ENCODE measurements at places on chromosomes 13 and 19. TPM values are rescaled to one million over a fixed set of nuclear protein-coding genes. Genes with fewer than 3 reads are reported as not detected.

B3GNT3 gene
- polyA plus RNA-seq: 3.0 TPM

- no peaks in the 10 kb centered on the region for H3K27me3 ChIP-seq
- no peaks in the 10 kb centered on the region for H3K4me1 ChIP-seq
- no peak overlapping the region for H3K4me3 ChIP-seq
- H3K36me3 ChIP-seq: no peaks in the 10 kb centered on the region
- no peak overlapping the region for H3K27ac ChIP-seq
- no peak for DNase-seq
Observed at GRCh38 chr19:42474743-42475142, 32.0 kb upstream of the CXCL17 start.

GRCh38 chr19:30692879-30693503 is 320.8 kb downstream of the ZNF536 start:
- H3K4me1 ChIP-seq: peaks cover 9% of the 10 kb centered on the region
- H3K4me3 ChIP-seq: no peak overlapping the region
- no peak overlapping the region for H3K27ac ChIP-seq
- H3K27me3 ChIP-seq: peaks cover 4% of the 10 kb centered on the region

- H3K27ac ChIP-seq: peak overlapping the region; percentile 5
- DNase-seq: no peak
- peaks cover 3% of the 10 kb centered on the region for H3K36me3 ChIP-seq
- no peaks in the 10 kb centered on the region for H3K27me3 ChIP-seq
Observed at GRCh38 chr13:19981685-19982238, 23.2 kb downstream of the ZMYM2 start.

- peaks cover 4% of the 10 kb centered on the region for H3K4me1 ChIP-seq
- H3K27me3 ChIP-seq: no peaks in the 10 kb centered on the region
- DNase-seq: no peak
- peaks cover 5% of the 10 kb centered on the region for H3K36me3 ChIP-seq
- H3K4me3 ChIP-seq: no peak overlapping the region
- peak overlapping the region; percentile 88 for H3K27ac ChIP-seq
Observed at GRCh38 chr19:38733493-38734175, 10.6 kb downstream of the CAPN12 start.

- H3K4me3 ChIP-seq: no peak overlapping the region
- peak overlapping the region; percentile 96 for H3K27ac ChIP-seq
- no peaks in the 10 kb centered on the region for H3K36me3 ChIP-seq
Observed at GRCh38 chr19:18293642-18294466, 12.4 kb upstream of the JUND start.

DNA sequence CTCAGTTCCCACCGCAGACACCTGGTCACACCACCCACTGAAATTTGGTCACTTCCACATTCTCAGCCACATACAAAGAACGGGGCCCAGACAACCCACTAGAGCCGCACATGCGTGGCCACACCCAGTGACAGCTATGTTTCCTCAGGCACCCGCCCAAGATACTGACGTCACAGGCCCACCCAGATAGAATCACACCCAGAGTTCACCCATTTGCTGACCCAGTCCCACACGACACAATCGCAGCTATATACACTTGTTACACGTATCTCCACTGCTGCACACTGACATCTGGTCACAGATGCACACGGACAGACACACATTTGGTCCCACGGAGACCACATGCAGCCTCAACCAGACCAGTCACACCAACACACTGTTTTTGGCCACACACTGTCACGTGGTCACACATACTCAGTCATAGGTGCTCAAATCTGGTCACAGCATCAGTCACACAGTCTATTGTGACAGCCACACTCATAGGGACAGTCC is 2.9 kb downstream of the NUMBL start:
- H3K27ac ChIP-seq: peak overlapping the region; percentile 58
- H3K36me3 ChIP-seq: no peaks in the 10 kb centered on the region
- no peaks in the 10 kb centered on the region for H3K4me1 ChIP-seq
- no peak overlapping the region for H3K4me3 ChIP-seq

CD79A gene
- polyA plus RNA-seq: 1.4 TPM

FGF21 gene
- not detected for polyA plus RNA-seq

ZNF222 gene
- 2.5 TPM for polyA plus RNA-seq

RXFP2 gene
- not detected for polyA plus RNA-seq

CXCL17 gene
- 688 TPM for polyA plus RNA-seq

GRCh38 chr13:109784590-109785140 is 1.7 kb downstream of the IRS2 start:
- H3K27me3 ChIP-seq: no peaks in the 10 kb centered on the region
- peak overlapping the region; percentile 82 for H3K27ac ChIP-seq
- DNase-seq: peak; percentile 76
- H3K4me1 ChIP-seq: peaks cover 15% of the 10 kb centered on the region
- peak overlapping the region; percentile 80 for H3K4me3 ChIP-seq

C3 gene
- 613 TPM for polyA plus RNA-seq

CCDC8 gene
- polyA plus RNA-seq: 6.2 TPM

DNA sequence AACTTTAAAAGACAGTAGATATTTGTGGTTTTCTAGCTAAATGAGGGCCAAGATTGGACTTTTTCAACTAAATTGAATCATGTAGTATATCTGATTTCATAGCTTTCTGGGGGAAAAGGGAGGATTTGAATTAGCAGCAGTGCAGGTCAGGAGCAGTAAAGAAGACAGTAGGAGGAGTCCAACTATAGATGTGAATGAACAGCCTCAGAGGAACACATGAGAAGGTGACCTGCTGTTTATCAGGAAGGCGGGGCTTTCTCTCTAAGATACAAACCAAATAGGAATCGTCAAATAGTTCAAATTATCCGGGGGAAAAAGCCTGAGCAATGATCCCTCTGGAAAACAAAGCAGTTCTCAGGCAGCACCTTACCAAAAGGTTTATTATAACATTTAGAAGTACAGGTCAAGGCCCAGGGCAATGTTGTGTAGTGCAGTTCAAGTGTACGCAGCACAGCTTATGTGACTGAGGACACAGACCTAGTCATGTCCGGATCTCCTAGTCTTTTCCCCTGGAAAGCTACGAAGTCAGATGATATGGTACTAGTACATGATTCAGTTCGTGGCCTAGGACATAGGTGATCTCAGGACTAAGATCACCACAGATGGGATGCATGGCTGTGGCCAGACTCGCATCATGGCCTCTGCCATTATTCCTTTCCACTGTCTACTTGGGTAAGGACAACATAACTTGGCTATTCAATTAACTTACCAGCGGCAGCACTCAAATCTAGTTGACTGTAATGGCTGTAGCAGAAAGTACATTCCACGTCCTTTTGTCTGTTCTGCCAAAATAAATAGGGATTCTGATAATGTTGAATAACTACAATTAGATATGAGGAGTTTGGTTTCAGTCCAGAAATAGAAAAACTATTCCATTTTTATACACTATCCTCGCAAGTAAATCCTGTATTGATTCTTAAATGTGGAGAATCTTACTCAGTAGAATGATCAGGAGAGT is 40.3 kb downstream of the MPHOSPH8 start:
- H3K4me1 ChIP-seq: no peaks in the 10 kb centered on the region
- peaks cover 30% of the 10 kb centered on the region for H3K36me3 ChIP-seq
- H3K27me3 ChIP-seq: no peaks in the 10 kb centered on the region

TGFBR3L gene
- 0.25 TPM for polyA plus RNA-seq

NUP62 gene
- 16.2 TPM for polyA plus RNA-seq

ZNF829 gene
- 0.81 TPM for polyA plus RNA-seq

DNA sequence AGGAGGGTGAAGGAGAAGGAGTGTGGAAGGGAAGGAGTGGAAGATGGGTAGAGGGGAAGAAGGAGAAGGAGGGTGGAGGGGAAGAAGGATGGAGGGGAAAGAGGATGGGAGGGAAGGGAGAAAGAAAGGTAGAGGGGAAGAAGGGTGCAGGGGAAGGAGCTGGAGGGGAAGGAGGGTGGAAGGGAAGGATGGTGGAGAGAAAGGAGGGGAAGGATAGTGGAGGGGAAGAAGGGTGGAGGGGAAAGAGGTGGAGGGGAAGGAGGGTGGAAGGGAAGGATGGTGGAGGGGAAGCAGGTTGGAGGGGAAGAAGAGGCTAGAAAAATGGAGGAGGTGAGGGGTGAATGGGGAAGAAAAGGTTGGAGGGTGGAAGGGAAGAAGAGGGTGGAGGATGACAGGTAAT is 927.9 kb downstream of the UQCRFS1 start:
- no peaks in the 10 kb centered on the region for H3K27me3 ChIP-seq
- no peaks in the 10 kb centered on the region for H3K4me1 ChIP-seq
- no peaks in the 10 kb centered on the region for H3K36me3 ChIP-seq

IL17D gene
- 0.65 TPM for polyA plus RNA-seq

Data from lung (tissue), 17 donors.